ENCODE measurements at places on chromosomes 6 and 20.

DNA sequence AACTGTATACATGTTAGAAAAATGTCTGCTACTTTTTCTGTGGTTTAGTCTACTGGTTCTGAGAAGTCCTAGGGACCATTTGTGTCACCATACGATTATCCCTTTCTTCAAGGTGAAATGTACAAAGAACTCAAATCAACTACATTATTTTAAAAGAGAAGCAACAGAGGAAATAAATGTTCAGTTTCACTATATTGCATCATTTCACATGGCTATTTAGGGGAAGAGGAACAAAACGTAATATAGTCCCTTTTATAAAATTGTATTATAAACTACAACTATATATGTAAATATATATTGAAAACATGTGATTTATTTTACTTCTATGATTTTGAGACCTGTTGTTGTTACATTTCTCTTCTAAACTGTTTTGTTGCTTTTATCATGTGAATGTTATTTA, 1308.0 kb downstream of the EPHA7 start:
- no peak for DNase-seq

GRCh38 chr6:79810871-79811270, 136.5 kb downstream of the ELOVL4 start:
- DNase-seq: no peak

GRCh38 chr6:144449911-144450597, 164.9 kb downstream of the UTRN start:
- DNase-seq: no peak

- DNase-seq: no peak
Measured at GRCh38 chr6:43454290-43454695, 1.1 kb downstream of the DLK2 start.

DNA sequence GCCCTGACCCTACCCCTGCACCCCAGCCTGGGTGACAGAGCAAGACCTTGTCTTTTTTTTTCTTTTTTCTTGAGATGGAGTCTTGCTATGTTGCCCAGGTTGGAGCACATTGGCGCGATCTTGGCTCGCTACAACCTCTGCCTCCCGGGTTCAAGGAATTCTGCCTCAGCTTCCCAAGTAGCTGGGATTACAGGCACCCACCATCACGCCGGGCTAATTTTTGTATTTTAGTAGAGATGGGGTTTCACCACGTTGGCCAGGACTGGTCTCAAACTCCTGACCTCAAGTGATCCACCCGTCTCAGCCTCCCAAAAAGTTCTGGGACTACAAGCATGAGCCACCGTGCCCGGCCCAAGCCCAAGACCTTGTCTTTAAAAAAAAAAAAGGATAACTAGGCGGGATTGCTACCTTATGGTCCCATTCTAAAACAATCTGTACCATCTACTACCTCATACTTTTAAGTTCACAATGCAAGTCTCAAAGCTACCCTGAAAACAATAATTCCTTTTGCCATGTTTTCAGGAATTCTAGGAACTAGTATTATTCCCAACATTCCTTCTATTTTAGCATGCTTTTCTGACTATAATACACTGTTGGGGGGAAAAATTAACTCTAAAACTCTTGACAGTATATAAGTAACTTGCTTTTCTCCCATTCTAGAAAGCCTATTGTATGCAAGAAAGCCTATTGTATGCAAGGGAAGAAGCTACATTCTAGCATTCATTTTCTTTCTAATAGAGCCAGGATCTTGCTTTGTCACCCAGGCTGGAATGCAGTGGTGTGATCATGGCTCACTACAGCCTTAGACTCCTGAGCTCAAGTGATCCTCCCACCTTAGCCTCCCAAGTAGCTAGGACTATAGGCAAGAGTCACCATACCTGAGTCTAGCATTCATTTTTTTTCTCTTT, 6.6 kb downstream of the TUBB start:
- no peak for DNase-seq

GRCh38 chr20:63754008-63754407, 14.4 kb downstream of the SLC2A4RG start:
- no peak for DNase-seq

GRCh38 chr6:11727998-11728961, 50.3 kb downstream of the ADTRP start:
- no peak for DNase-seq

DNA sequence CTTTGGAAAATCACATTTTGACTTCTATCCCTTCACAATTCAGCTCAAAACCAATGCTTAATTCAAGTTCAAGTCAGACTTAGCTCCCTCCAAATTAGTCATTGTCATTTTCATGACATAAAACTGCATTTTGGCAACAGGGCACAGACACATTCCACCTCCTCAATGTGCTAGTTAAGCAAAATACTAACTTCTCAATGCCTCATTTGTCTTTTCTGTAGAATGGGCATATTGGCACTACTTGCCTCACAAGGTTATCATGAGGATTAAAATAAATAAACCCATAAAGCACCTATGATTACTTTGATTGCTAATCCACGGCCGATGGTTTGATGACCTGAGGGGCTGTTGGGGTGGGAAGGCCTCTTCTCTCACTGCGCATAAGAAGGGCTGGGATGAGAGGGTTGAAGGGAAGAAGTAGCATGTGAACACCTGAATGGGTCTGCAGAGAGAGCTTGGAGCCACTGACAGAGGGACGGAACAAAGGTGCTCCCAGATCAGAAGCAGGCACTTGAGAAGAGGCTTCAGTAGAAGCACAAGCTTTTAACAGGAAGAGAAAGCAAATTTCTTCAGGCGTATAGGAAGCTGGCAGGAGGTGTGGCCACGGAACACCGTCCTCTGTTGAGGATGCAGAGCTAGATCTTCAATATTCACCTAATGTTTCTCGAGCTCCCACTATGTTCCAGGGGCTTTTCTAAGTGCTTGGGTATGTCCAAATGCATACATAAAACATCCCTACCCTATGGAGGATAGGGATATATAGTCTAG, 11.7 kb upstream of the TBC1D7 start:
- DNase-seq: no peak

GRCh38 chr6:27251112-27251605, 3.7 kb downstream of the PRSS16 start:
- peak; percentile 74 for DNase-seq

DNA sequence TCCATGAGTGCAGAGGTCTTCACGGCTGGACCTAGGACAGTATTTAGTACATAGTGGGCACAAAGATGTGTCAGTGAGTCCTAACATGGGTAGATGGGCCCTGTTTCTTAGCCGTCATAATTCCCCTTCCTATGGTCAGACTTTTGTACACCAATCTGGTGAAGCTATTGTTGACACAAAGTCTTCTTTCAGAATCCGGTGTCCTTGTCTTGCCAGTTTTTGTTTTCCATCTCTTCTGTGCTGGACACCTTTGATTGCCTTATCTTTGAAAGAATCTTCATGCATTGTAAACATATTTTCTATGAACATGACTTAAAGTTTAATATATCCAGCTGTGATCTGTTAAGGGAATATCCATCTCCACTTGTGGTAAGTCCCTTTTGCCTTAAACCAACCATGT, 4.5 kb downstream of the LRRC1 start:
- no peak for DNase-seq

GRCh38 chr6:41208439-41209106, 7.6 kb upstream of the TREML2 start:
- DNase-seq: no peak

DNA sequence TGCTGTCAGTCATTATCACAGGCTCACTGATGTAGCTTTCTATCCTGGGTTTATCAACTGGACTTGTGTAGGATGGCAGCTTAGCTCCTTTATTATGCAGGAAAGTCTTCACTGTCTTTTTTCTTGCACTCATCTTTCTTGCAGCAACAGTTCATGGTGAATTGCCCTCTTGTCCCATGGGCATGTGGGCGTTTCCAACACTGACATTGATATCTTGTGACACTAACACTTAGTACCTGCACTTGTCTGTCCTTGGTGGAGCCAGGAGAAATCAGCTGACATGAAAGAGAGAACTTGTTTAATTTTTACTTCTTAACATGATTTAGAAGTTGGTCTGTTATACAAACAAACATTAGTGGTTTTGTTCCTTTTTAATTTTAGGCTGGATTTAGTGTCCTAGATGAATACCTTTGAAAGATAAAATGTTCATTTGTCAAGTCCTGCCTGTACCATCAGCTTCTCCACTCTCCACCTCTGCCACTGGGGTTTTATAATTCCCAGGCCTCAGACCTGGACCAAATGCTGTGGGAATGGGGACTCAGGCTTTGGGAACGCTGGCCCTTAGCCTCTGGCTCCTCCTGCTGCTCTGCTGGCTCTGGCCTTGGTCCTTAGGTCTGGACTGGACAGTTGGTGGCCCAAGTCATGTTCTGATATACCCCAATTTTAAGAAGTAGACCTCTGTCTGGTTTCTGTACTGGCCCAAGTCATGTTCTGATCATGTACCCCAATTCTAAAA, 161.0 kb upstream of the LAMP5 start:
- DNase-seq: no peak

- DNase-seq: no peak
Measured at GRCh38 chr6:73699676-73700459, 3.9 kb downstream of the CD109 start.

DNA sequence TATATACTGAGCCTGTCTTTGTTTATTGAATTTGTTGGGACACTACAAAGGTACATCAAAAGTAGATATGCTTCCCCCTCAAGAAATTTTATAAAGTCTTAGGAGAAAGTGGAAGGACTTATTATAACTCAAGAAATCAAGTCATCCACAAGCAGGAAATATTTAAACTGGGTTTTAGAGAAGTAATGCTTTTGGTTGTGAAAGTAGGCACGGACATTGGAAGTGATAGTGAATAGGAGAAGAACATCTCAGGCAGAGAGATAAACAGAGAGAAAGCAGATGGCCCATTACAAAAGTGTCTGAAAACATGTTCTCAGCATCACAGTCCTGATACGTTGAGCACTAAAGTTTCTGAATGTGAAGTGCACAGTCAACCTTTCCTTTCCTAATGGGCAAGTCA, 415.6 kb upstream of the RNF217 start:
- no peak for DNase-seq

- no peak for DNase-seq
Measured at GRCh38 chr6:2990248-2990931, 9.3 kb upstream of the NQO2 start.

- no peak for DNase-seq
Measured at GRCh38 chr6:45721665-45722064, 294.0 kb downstream of the CLIC5 start.

- no peak for DNase-seq
Measured at GRCh38 chr6:133756078-133756695, 132.7 kb upstream of the TCF21 start.

DNA sequence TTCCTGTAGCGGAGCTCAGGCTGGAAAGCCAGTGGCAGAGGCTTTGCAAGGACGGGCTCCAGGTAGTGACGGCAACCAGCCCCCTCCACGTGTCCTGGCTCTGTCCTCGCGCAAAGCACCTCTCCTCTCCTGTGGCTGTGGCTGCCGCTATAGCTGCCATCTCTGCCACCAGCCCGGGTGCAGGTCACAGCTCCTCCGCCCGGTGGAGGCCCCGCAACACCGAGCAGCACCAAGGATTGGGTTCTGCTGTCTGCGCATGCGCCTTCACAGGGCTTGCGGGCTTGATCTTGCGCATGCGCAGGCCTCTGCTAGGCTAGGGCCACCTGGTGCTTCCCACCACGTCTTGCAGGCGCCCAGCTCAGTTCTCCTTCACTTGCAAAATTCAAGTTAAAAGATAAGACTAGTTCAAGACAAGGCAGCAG, 625.4 kb downstream of the QKI start:
- DNase-seq: no peak

GRCh38 chr6:98841621-98842341, 7.4 kb downstream of the POU3F2 start:
- no peak for DNase-seq

GRCh38 chr20:62048821-62049291, 16.8 kb downstream of the TAF4 start:
- DNase-seq: no peak

GRCh38 chr20:37383229-37383989, 37.5 kb downstream of the SRC start:
- DNase-seq: peak; percentile 34

GRCh38 chr6:45432977-45433376, 55.2 kb upstream of the SUPT3H start:
- no peak for DNase-seq

GRCh38 chr6:161462148-161462547, 188.3 kb upstream of the AGPAT4 start:
- DNase-seq: no peak

DNA sequence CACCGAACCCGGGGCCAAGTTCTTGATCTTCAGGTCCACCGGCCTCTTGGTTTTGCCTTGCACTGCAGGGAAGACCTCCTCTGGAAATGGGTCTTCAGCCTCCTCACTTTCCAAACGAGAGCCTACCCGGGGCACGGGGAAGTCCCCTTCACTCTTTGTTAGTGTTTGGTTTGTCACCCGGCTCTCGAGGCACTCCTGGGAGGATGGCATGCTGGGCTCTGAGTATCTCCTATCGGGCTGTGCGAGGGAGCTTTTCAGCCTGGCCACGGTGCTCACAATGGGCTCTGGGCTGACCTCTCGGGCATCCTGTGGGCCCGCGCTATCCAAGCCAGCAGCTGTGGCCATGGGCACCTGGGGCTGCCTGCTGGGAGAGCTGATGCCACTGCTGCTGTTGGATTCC, 8.1 kb downstream of the TAGAP start:
- no peak for DNase-seq

- DNase-seq: no peak
Measured at GRCh38 chr6:147075381-147075780, 128.8 kb upstream of the STXBP5 start.

- DNase-seq: no peak
Measured at GRCh38 chr20:36471885-36472636, 69.3 kb upstream of the MYL9 start.

DNA sequence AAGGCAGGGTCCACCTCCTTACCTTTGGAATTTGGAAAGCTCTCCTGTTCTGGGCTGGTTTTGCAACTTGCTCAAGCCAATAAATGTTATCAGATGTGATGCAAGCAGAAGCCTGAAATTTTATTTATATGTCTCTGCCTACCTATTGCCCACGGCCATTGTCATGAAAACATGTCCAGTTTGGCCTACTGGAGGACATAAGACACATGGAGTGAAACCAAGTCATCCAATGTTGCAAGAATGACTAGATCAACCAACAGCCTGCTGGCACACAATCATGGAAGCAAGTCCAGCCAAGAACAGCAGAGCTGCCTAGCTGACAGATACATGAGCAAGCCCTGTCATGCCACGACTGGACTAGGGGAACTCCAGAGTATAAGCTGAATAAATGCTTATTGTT, 56.7 kb upstream of the IRAK1BP1 start:
- no peak for DNase-seq

- no peak for DNase-seq
Measured at GRCh38 chr6:157867981-157868380, 44.9 kb downstream of the SNX9 start.

GRCh38 chr6:167858086-167858591, 31.4 kb downstream of the AFDN start:
- no peak for DNase-seq

- DNase-seq: no peak
Measured at GRCh38 chr6:26205625-26206574, 118.7 kb downstream of the HFE start.
